Thoracic aorta (tissue), 2 donors: ENCODE measurements at places on chromosomes 3 and 15.

- DNase-seq, result no peak
These were observed 84.5 kb downstream of the CACNA2D3 start for GRCh38 chr3:54206874-54207273.

DNA sequence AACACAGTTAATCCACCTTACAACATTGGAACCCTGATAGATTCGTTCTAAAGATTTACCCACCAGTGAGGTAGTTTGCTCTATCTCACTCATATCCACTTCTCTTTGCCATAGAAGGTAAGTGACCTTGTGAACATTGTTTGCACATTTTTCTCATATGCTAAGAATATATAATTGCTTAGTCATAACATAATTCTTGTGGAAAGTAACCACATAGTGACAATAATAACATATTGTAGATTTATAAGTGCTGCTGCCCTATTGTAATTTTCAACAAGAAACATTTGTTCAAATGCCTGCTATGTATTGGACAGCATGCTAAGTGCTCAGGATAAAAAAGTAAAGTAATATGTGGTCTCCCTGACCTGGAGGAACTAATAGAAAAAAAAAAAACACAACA, 554.2 kb upstream of the KCNMB2 start:
- DNase-seq, result no peak

DNA sequence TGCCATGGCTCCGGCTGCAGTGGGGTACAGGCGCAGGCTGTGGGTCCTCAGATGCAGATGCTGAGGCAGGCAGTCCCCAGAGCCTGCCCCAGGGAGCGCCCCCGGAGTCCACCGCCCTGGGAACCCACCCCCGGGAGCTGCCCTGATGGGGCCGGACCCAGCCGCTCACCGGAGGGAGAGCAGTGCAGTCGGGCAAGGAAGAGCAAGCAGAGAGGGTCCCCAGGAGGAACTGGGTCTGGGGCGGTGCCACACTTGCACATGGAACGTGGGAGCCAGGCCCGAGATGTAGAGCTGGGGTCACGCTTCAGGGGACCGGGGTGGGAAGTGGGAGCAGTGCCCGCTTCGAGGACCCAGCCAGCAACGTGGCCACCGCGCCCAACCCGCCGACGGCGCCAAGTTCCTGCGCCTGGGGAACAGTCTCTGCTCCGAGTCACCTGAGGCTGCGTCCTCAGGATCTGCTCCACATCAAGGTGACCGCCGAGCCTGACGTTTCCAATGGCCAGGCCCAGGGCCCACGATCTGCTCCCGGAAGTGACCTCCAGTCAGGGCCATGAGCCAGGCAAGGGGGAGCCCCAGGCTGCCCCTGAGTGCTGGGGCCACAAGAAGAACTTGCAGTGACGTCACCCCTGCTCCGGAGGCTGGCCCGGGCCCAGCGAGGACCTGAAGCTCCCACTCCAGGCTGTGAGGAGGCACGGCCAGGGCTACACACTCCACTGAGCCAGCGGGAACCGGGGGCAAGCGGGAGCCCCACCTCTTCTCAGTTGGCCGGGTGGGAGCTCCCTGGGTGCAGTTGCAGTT, 27.0 kb upstream of the TFG start:
- DNase-seq, result no peak

- DNase-seq, result no peak
These were observed 37.3 kb downstream of the ST3GAL6 start for GRCh38 chr3:98800401-98800800.

GRCh38 chr15:31069360-31070000, 32.0 kb downstream of the TRPM1 start:
- DNase-seq, result no peak

DNA sequence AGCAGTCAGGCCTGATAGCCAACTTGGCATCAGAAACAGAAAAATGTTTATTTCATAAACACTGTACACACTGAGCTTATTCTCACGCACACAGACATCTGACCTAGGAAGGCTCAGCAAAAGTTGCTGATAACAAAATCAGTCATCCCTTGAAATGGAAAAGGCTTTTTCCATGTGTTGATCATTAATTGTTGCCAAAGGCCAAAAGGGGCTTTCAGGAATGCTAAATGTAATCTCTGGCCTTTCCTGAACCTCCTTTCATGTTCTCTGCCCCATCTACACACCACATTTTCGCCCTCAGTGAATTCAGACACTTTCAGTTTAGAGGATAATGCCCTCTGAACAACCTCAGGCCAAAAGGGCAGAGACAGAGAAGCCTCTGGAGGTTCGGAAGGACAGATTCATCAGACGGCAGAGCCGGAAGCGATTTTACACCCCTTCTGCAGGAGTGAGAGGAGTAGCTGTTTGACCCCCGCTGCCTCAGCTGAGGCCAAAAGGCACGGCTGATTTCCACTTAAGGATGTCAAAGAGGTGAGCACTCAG, 14.5 kb downstream of the RTP4 start:
- no peak for DNase-seq

DNA sequence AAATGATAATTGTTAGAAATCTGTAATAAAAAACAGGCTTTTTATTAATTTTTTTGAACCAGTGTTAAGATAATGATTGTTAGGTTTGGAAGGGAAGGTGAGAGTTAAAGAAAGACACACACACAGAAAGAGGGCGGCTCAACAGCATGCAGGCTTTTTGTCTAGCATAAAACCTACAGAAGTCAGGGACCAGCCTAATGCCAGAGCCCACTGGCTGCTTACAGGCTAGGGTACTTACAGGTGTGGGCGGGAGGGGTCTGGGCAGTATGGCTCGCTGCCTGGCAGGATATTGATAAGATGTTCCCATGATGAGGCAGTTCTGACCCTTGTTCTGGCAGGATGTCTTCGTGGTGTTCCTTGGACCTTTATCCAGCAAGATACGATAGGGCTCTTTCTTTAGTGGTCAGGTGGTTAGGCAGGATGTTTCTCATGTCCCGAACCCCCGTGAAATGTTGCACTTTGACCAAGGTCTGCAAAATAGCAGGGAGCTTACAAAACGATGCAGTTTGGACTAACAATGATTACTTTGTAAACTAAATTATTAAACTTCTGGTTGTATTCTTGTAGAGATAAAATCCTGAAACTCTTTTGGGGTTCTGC, 84.7 kb downstream of the DCUN1D1 start:
- no peak for DNase-seq

GRCh38 chr3:187066228-187066995, 72.9 kb downstream of the RPL39L start:
- no peak for DNase-seq

GRCh38 chr15:48537271-48538113, 108.0 kb downstream of the FBN1 start:
- DNase-seq, result no peak

GRCh38 chr15:76299786-76300185, 11.5 kb downstream of the ETFA start:
- DNase-seq, result no peak

GRCh38 chr3:31373681-31374080, 159.0 kb upstream of the STT3B start:
- DNase-seq, result no peak

- DNase-seq, result no peak
These were observed 318.6 kb upstream of the ICE2 start for GRCh38 chr15:60797444-60798040.

GRCh38 chr15:58515807-58516206, 84.0 kb downstream of the LIPC start:
- no peak for DNase-seq

DNA sequence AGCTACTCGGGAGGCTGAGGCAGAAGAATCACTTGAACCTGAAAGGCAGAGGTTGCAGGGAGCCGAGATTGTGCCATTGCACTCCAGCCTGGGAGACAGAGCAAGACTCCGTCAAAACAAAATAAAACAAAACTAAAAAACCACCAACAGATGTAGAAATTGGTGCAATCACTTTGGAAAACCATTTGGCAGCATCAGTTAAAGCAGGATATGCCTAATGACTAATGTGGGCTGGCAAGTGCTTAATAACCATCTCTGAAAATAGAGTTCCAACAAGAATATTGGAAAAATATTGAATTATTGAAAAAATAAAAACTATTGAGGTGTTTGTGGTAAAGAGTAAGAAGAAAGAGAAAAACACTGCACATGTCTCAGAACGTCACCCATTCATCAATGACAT, 16.1 kb upstream of the RTP3 start:
- no peak for DNase-seq

DNA sequence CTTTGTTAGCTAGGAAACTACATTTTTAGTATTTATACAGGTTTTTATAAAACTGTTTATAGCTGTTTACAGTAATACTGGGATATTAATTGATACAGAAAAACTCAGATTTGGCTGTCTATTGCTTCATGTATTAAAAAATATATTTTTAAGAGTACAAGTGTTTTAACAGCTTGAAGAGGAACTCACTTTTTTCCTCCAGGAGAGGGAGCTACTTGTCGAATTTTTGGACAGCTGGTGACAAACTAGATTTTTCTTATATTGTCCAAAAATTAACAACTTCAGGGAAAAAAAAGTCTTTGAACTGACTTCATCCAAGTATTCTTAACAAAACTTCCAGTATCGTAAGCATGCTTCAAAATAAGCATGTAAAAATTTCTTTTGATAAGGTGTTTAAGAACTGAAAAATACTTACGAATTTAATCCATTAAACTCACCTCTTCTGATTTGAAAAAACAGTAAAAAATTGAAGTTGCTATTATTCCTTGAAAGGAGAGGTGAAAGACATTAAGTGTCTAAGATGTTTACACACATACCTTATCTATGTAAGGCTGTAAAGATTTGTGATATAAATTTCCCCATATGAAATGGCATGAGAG, 4.0 kb downstream of the DIPK2A start:
- no peak for DNase-seq

DNA sequence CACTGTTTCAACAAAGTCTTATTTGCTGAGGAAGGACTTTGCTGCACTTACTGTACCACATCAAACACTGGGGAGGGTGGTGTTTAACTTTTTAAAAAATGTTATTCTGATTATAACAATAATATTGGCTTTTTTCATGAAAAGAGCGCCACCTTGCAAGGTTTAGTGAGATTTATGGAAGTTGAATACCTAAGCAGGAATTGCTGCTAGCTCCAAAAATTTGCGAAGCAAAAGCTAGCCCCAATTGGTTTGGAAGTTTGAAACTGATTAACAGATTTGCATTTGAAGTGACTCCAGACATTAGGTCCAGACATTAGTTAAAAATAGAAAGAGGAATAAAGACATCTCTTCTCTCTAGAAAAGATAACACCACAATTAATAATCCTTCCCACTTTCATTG, 6.7 kb downstream of the ZIC1 start:
- no peak for DNase-seq

- peak; percentile 42 for DNase-seq
These were observed 43.6 kb upstream of the CTSH start for GRCh38 chr15:78988361-78988911.

DNA sequence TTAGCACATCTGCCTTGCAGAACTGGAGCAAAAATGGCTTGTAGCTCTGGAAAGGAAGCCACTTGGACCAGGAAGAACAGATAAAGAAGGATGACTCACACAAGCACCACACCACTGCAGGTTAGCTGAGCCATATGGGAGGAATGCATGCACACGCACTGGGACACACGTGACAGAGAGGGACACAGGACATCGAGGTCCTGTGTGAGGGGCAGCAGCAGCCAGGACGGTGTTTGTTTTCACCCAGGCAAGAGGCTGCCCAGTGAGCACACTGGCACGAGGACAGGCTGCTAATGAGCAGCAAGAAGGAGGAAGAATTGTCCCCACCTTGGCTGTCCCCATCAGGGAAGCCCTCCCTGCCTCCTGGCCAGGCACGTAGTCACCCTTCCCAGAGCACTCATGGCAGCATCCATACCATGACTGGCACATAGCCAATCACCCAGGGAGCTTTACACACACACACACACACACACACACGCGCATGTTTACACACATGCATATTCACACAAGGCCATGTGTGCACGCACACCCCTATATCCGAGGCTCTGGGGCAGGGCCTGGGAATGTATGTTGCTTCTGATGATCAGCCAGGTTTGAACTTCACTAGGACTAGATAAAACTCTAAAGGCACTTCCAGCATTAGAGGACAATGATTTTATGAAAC, 24.0 kb upstream of the SPTBN5 start:
- DNase-seq, result no peak

- no peak for DNase-seq
These were observed 428.1 kb downstream of the TAFA4 start for GRCh38 chr3:68504201-68504600.

DNA sequence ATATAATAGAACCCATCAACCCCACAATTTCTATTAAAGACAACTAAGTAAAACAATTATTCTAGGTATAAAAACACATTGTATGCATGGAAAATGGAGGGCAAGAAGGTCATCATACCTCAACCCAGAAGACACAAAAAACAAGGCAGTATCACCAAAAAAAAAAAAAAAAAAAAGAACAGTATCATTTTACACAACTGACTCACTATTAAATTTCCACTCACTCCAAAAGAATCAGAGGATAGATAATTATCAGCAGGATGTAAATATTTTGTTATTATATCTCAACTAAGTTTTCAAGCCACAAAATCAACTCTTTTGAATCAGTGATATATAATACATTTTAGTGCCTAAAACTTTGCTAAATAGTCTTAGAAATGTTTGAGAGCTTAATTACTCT, 55.0 kb downstream of the CLASP2 start:
- DNase-seq, result no peak

- no peak for DNase-seq
These were observed 106.0 kb downstream of the HMG20A start for GRCh38 chr15:77526595-77527163.

- no peak for DNase-seq
These were observed 300.1 kb downstream of the ULK4 start for GRCh38 chr3:41661796-41662195.

DNA sequence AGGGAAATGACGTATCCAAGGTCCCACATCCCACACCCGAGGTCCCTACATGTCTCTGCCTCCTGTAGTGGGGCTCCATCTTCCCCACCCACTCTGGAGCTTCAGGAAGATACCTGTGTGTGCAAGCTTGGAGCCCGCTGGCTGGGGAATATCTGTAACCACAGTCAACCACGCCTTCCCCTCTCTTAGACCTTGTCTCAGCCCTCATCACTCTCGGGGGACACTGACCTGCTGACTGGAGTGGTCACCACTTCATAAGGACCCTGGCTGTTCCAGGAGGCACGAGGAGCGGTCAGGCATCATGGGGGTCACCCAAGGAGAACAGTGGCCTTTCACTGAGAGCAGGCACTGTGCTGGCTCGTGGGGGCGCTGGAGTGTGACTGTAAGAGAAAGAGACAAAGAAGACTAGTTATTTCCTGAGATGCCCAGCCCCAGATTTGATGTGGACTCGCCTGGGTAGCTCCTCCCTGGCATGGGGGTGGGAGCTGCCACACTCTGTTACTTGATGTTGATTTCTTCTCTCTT, 48.6 kb downstream of the CTXND1 start:
- DNase-seq, result no peak

GRCh38 chr15:68586274-68586961, 7.6 kb downstream of the CORO2B start:
- no peak for DNase-seq

GRCh38 chr15:51103330-51103729, 8.6 kb upstream of the TNFAIP8L3 start:
- no peak for DNase-seq

- DNase-seq, result peak; percentile 30
These were observed 46.7 kb downstream of the DZIP1L start for GRCh38 chr3:138068579-138069174.

- no peak for DNase-seq
These were observed 1.9 kb downstream of the CBLB start for GRCh38 chr3:105866656-105867653.
